ENCODE measurements at places on chromosomes 11 and 22.

- DNase-seq: no peak
Measured at GRCh38 chr11:126478466-126478865, 123.0 kb downstream of the ST3GAL4 start.

DNA sequence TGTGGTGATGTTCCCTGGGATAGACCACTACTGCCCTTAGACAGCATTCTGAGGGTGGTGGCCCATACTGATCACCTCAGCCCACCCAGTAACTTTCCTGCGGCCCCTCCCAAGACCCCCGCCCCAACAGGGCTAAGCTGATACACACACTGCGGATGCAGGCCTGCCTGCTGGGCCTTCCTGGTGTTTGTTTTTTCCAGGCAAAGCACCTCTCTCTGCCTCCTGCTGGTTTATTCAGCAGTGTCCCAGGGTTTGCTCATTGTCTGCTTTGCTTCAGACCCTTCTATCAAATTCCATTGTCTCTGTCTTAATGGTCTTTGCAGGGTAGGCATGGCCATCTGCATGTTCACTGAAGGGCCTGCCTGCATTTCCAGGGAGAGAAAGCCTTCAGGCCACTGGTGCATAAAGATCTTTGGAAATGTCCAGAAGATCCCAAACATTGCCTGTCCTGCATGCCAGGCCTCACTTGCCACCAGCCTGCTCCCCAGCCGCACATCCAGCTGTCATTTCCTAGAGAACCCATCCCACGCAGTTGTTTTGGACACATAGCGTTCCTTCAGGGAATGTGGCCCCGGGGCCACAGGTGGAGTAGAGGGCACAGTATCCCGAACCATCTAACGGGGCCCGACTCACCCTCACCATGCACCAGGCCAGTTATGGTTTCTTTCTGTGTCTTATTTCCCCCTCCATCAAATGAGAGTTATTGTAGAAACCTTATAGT lies 50.2 kb downstream of the BCR start:
- no peak for DNase-seq

GRCh38 chr11:65894034-65894591 lies 3.6 kb downstream of the CCDC85B start:
- DNase-seq: no peak

DNA sequence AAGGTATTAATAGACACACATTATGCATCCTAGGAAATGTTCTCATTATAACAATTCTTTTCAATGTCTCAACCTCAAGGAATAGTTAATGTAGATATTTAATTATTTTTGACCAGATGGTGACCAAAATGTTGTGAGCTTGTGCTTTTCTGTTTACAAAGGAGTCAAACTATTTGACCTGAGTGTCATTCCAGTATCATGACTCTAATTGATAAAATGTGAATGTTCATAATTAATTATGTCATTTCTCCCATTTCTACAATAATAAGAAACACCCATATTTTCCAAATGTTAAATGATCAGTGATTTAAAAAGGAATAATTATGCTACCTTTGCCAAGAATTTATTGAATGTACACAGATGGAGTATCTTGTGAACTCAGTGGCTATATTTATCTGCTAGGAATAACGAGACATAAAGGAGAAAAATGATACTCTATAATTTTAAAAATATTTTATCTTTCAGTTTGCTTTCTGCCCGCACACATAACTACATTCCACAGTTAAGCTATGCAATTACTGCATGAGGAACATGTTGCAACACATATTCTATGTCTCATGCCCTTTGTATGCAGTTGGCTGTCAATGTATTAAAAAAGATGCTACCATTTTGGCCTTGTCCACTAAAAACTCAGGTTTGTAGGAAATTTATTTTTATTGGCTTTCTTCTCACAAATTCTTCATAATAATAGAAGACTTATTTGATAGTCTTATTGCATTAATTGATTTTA lies 376.7 kb upstream of the CCDC179 start:
- DNase-seq: no peak

GRCh38 chr22:41801147-41801819 lies 804 bp downstream of the CCDC134 start:
- no peak for DNase-seq

- no peak for DNase-seq
Measured at GRCh38 chr22:42947211-42947990, 67.5 kb downstream of the PACSIN2 start.

DNA sequence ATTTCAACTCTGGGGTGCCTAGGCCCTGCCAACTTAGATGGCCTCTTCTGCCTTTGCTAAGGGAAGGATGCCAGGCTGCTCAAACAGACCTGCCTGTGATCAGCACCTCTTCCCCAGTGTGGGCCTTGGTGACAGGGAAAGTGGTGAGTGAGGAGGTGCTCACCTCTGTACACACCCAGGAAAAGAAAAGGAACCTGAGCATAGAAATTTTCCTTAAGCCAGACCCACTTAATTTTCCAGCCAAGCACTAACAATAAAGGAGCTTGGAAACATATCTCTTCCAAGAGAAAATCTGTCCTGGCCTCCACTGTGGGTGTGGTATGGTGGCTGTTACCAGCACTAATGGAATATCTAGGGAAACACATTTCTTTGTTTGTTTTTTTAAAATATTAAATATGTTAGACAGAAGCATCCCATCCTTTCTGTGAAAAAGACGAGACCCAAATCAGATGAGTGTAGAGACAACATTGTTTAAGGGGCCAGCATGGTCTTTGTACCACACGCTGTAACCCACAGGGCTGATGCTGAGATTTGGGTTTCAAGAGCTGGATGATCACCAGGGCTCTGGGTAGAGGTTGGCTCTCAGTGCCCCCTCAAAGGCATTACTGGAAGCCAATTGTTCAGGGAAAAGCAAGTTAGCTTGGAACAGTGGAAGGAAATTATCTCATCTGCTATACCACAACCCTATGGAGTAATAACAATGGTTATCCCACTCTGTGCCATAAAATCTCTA lies 472.2 kb downstream of the INSC start:
- DNase-seq: no peak

DNA sequence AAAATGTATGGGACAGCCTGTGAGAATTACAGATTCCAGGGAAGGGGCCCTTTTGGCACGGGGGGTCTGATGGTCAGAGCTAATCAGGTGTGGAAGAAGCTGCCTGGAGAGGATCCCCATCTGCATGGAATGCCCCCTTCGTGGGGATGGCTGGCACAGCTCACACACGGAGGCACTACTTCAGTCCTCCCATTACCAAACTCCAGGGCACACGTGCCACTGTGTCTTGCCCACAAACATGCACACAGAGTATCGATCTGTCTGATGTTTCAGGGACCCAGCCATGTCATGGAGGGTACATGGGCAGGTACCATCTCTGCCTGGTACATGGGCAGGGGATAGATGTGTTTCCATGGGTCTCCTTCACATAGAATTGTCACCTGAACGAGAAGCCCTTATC lies 14.7 kb downstream of the KCNQ1OT1 start:
- no peak for DNase-seq

DNA sequence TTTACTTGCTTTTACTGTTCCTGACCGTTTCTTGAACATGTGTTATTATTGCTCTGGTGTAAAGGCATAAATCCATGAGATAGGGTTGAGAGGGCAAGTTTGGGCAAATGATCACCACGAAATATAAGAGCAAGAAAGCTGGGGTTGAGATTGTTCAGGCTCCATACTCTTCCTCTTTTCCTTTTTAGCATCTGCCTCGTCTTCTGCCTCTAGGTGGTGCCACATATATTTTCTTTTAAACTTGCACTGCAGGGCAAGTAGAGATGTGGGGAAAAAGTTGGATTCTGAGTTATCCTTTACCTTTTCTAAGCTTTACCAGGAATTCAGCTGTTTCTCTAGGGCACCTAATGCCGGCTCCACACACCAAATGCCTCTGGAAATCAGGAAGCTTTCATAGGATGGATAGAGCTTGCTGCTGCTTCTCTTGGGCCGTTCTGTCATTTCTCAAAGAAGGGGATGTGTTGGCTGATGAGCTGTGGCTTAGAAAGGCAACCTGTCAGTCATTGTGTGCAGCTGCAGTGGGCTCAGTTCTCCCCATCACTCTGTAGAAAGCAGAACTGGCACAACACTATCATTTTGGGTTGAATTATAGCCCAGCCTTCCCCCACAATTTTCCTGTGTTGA lies 98.2 kb downstream of the LDLRAD3 start:
- DNase-seq: no peak
